ENCODE measurements at places on chromosomes 2 and 18. TPM values are rescaled to one million over a fixed set of nuclear protein-coding genes. Genes with fewer than 3 reads are reported as not detected.

The IL18R1 gene
- 0.11 TPM for polyA plus RNA-seq

The TSPYL6 gene
- not detected for polyA plus RNA-seq

The DYSF gene
- 72.5 TPM for polyA plus RNA-seq

GRCh38 chr2:239233576-239233975 lies 167.2 kb downstream of the HDAC4 start:
- DNase-seq, result no peak

DNA sequence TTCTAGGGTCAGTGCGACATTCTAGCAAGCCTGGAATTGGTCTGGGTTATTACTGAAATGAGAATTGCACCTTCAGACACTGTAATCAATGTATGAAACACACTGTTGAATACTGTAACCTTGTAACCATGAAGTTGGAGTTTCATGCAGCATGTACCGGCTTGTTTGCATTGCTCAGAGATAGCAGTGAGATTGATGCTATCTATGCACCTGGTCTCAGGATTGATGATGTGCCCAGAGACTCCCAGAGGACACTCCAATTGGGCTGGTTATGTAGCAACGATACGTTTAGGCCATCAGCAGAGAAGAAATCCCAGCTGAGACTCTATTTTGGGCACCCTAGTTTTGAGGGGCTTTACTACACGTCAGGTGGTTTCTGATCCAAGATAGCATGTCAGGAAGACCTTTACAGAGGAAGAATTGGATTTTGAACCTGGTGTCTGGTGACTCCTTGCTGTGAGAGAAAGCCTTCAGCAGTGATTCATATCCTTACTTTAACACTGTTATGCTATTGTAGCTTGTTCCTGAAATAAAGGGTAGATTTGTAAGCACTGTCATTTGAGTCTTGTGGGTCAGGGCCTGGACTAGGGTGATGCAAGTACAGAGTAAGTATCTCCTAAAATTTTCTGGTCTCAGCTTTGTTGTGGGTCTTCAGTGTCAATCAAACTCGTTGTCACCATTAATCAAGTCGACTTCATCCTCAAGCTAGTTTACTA lies 305.1 kb upstream of the GULP1 start:
- no peak for DNase-seq

GRCh38 chr2:170714381-170715061 lies 616 bp upstream of the SP5 start:
- DNase-seq, result no peak

- DNase-seq, result no peak
Measured at GRCh38 chr2:138182250-138182936, 218.1 kb downstream of the HNMT start.

DNA sequence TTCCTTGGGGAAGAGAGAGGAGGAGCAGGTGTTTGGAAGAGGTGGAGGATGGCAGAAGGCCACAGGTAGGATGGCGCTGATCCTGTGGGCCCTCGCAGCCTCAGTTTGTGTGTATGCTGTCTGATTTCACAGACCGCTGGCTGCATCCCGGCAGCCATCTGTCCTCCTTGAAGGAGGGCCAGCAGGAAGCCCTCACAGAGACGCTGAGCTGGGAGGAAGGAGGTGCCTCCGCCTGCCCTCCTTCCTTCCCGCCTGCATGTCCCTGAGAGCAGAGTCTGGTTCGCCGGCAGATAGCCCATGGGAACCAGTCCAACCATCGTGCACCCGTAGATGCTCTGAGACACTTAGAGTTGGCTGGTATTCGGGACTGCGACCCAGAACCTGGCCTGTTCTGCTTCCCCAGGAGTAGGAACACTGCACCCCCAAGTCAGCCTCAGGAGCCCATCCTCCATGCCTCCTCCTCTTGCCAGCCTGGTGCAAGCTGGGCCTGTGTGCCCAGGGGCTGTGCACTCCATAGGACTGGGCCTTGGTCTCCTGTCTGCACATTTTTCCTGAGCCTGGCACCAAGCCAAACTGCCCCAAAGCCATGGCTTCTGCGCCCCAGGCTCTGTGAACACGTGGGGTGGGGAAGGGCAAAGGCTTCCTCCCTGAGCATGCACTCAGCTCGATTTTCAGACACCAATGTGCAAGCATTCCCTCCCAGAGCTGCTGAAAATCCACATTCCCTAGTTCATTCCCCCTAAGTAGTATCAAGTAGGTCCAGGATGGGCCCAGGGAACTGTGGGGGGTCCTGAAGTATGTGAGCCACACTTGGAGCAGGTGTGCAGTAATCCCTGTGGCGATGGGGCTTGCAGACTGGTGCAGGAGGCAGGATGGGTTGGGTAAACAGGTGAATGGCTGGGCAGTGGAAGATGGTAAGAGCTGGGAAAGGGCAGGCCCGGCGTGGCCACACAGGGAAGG lies 115.6 kb downstream of the SEPTIN10 start:
- no peak for DNase-seq

Data from CD14-positive monocyte (primary cell).